ENCODE measurements at places on chromosomes 2 and 18.
A peak's percentile ranks its signal among the peaks of the same experiment; 100 is the strongest.

DNA sequence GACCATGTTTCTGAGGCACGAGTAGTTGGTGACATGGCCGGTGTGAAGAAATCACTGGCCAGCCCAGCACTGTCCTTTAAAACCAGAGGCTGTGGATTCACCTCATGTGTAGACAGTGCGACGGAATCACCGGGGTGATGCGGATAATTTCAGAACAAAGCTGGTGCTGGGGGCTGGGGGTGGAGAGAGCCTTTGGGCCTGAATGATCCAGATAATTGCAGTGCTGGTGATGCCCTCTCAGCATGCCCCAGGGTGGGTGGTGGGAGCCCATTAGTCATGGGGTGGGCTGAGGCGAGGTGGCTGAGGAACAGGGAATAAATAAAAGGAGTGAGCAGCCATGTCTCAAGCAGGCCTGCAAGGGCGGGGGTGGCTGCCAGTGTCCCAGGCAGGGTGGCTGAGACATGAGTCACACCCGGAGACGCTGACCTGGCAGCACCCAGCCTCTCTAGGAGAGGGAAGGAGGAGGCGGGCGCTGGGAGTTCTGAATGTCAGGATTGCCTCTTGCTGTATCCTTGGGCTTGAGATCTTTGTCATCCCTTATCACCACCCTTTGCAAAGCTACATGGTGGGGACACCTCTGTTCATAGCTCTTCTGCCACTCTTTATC lies 151.1 kb upstream of the MSH6 start:
- no peak overlapping the region for H3K27ac ChIP-seq
- no peaks in the 10 kb centered on the region for H3K36me3 ChIP-seq
- DNase-seq = peak; percentile 23
- H3K4me1 ChIP-seq = no peaks in the 10 kb centered on the region
- no peaks in the 10 kb centered on the region for H3K27me3 ChIP-seq
- no peak overlapping the region for H3K4me3 ChIP-seq

- H3K27me3 ChIP-seq = no peaks in the 10 kb centered on the region
- H3K4me1 ChIP-seq = no peaks in the 10 kb centered on the region
- no peak overlapping the region for H3K27ac ChIP-seq
- no peak for DNase-seq
- H3K4me3 ChIP-seq = no peak overlapping the region
These were observed 370.8 kb upstream of the NT5C1B start for GRCh38 chr2:18959952-18960717.

- H3K4me1 ChIP-seq = no peaks in the 10 kb centered on the region
- no peak for DNase-seq
- no peak overlapping the region for H3K4me3 ChIP-seq
- H3K36me3 ChIP-seq = no peaks in the 10 kb centered on the region
These were observed 21.0 kb upstream of the CDKL4 start for GRCh38 chr2:39264733-39265132.

- no peak overlapping the region for H3K4me3 ChIP-seq
- no peaks in the 10 kb centered on the region for H3K4me1 ChIP-seq
- DNase-seq = no peak
- no peaks in the 10 kb centered on the region for H3K27me3 ChIP-seq
- peak overlapping the region; percentile 76 for H3K27ac ChIP-seq
These were observed 112.3 kb downstream of the PXDN start for GRCh38 chr2:1632002-1632348.

- H3K27ac ChIP-seq = no peak overlapping the region
- no peaks in the 10 kb centered on the region for H3K4me1 ChIP-seq
- no peak overlapping the region for H3K4me3 ChIP-seq
- no peaks in the 10 kb centered on the region for H3K36me3 ChIP-seq
- H3K27me3 ChIP-seq = no peaks in the 10 kb centered on the region
These were observed 4.5 kb downstream of the NRXN1 start for GRCh38 chr2:51027442-51027841.

DNA sequence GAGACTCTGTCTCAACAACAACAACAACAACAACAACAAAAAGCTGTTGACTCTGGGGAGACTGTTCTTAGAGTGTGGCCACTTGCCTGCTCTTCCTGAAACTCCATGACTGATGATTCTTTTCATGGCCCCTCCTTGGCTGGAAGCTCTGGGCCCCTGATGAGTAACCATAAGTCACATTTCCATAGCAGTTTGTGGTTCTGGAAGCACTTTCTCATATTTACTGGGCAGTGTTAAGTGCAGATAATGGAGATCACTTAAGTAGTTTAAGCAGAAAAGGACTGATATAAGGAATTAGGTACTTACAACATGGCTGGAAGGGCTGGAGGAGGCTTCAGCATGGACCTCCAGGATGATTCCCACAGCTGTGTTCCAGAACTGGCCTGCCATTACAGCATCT lies 147.3 kb upstream of the DLX2 start:
- no peaks in the 10 kb centered on the region for H3K27me3 ChIP-seq
- no peak overlapping the region for H3K4me3 ChIP-seq
- no peaks in the 10 kb centered on the region for H3K36me3 ChIP-seq
- DNase-seq = no peak
- no peaks in the 10 kb centered on the region for H3K4me1 ChIP-seq

DNA sequence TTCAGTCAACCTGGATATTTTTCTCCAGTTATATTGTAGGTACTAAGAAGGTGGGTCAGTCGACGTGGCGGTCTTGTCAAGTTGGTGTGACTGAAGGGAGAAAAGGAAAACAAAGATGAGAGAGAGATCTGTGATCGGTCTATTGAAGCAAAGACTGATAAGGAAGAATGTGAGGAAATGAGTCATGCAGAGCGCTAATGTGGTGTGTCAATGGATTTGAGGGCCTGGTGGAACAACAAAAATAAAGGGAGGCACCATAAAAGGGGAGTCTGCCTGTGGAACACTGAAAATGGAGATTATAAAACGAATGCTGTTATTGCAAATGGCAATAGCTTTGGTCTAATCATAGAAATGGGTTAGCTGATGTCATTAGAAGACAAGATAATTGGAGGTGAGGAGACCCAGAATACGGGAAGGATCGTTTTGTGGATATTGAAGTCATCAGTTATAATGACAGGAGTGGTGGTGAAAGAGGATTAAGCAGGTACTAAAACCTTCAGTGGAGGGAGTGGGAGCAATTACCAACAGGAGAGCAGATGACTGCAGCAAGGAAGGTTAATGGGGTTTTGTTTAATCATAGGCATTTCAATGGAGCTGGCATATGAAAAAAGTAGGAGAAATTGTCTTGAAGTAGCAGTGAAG lies 599.1 kb upstream of the FSHR start:
- H3K27me3 ChIP-seq = no peaks in the 10 kb centered on the region
- no peak overlapping the region for H3K27ac ChIP-seq
- no peaks in the 10 kb centered on the region for H3K4me1 ChIP-seq
- H3K36me3 ChIP-seq = no peaks in the 10 kb centered on the region
- no peak for DNase-seq

DNA sequence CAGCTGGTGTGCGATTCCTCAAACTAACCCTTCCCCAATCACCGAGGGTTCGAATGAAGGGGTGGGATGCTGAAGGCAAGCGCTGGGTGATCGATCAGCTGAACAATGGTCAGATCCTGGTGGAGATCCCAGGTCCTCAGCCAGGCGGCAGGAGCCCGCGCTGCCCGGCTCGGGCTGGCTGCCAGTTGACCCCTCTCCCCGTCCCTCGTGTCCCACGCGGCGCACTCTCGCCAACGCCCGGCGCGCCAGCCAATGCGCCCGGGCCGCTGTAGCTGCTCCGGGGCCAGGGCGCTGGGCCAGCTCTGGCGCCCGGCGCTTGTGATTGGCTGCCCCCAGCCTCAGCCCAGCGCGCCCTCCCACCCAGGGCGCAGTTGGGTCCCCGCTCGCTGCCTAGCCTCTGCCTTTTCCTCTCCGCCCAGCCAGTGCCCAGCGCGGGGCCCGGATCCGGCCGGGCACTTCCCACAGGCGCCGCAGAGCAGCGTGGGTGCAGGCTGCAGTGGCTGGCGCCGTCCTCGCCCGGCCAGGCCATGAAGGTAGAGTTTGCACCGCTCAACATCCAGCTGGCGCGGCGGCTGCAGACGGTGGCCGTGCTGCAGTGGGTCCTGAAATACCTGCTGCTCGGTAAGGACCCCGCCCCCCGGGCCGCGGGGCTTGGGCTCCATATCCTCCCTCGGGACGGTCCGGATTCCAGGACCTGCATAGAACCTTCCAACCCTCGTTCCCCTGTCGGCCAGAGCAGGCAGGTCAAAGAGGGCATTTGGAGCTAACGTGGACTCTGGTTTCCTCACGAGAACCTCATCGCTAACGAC lies at the start of gene MOGAT1:
Gene MOGAT1, plus strand, starts transcription at position 400 of the 809 bp plus-strand sequence. Its CDS starts 128 bp downstream, at position 528.
- no peak within 1 kb of the TSS for H3K27ac ChIP-seq
- H3K27me3 ChIP-seq = no peaks in the 10 kb centered on the region
- no peak for DNase-seq
- peak within 1 kb of the TSS; percentile 52 for H3K4me3 ChIP-seq
- no peaks in the 10 kb centered on the region for H3K4me1 ChIP-seq

- peaks cover 3% of the 10 kb centered on the region for H3K4me1 ChIP-seq
- H3K4me3 ChIP-seq = no peak overlapping the region
- H3K36me3 ChIP-seq = no peaks in the 10 kb centered on the region
- no peaks in the 10 kb centered on the region for H3K27me3 ChIP-seq
These were observed 187.7 kb downstream of the LOXHD1 start for GRCh38 chr18:46469186-46469915.

DNA sequence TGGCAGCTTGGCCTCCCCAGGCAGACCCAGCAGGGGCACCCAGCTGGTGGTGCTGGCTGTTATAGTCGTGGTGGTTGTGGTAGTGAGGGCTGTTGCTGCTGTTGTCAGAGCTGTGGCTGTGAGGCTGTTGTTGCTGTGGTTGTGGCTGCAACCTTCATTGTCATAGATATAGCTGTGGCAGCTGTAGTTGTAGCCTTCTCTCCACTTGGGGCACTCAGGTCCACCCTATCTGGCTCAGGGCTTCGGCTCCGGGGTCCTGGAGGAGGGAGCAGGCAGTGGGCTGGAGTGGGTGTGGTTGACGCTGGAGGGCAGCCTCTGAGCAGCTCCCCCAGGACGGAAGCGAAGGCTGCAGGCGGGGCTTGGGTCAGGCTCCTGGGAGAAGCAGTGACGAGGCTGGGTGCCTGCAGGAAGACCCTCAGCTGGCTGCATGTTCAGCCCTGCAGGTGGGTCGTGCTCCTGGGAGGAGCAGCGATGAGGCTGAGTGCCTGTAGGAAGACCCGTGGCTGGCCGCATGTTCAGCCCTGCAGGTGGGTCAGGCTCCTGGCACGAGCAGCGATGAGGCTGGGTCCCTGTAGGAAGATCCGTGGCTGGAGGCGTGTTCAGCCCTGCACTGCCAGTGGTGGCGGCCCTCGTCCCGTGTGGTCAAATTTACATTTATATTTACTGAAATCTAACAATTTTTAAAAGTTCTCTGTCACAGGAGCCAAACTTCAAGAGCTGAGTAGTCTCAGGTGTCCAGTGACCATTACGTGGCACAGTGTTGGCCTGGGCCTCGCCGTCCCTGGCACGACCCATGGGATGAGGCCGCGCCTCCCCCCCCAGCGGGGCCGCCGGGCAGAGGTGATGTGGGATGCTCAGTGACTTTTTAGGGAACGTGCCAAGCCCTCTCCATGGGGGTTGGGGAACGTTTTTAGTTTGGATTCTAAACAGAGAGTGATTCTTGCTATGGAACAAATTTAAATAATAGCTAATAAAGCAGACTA lies 79.2 kb upstream of the PXDN start:
- no peaks in the 10 kb centered on the region for H3K4me1 ChIP-seq
- H3K4me3 ChIP-seq = no peak overlapping the region
- no peaks in the 10 kb centered on the region for H3K36me3 ChIP-seq
- DNase-seq = no peak
- peaks cover 3% of the 10 kb centered on the region for H3K27me3 ChIP-seq

DNA sequence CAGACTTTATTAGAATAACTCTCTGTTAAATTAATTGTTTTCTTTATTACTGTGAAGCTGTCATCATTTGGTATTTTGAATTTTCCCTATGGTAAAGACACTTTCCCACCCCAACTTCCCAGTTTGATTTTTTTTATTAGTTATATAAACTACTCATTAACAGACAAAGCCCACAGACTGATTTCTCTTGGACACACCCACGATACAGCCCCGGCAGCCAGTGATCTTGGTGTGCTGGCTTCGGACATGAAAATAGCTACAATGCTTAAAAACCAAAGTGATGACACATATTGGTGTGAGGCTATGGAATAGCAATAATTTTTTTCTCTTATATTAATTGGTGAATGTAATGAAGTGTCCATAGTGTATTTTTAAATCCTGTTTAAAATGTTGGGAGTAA lies 225.4 kb upstream of the SIX3 start:
- H3K27me3 ChIP-seq = no peaks in the 10 kb centered on the region
- no peaks in the 10 kb centered on the region for H3K4me1 ChIP-seq
- no peak for DNase-seq
- no peak overlapping the region for H3K27ac ChIP-seq
- peaks cover 5% of the 10 kb centered on the region for H3K36me3 ChIP-seq

- no peak overlapping the region for H3K4me3 ChIP-seq
- no peaks in the 10 kb centered on the region for H3K27me3 ChIP-seq
- no peaks in the 10 kb centered on the region for H3K4me1 ChIP-seq
- no peak overlapping the region for H3K27ac ChIP-seq
- H3K36me3 ChIP-seq = no peaks in the 10 kb centered on the region
These were observed 96.1 kb downstream of the ITGA4 start for GRCh38 chr2:181553244-181553643.

DNA sequence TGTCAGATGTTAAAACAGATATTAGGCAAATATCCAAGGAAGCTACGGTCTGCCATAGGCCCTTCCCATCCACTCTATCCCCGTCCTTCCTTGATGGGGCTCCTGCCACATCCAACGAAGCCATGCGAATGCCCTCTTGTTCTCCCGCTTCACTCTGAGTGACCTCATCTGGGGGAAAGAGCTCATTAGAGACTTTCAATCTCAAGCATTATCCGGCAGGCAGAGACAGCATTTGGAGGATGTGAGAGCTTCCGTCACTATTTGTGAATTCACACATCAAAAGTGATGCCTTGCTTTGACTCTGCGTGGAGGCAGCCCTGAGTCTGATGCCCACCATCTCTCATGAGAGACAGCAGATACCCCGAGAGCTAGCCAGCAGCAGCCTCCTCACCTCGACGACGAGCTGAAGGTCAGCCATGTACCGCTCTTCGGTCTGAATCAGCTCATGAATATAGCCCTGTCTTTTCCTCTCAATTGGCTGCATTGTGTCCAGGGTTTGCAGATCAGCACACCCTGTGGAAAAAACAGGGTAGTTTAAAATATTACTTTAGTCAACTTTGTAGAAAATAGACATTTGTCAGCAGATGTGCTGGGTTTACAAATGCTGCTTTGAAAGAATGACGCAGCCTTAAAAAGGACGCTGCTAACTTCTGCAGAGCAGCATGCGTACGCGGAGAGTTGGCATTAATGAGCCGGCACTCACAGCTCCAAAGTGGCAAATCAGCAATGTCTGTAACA lies 45.9 kb downstream of the FAM228A start:
- no peak for DNase-seq
- no peaks in the 10 kb centered on the region for H3K27me3 ChIP-seq
- H3K27ac ChIP-seq = no peak overlapping the region
- H3K36me3 ChIP-seq = no peaks in the 10 kb centered on the region

All from breast epithelium (tissue), 4 donors.